ENCODE measurements at places on chromosomes 11 and 22.

DNA sequence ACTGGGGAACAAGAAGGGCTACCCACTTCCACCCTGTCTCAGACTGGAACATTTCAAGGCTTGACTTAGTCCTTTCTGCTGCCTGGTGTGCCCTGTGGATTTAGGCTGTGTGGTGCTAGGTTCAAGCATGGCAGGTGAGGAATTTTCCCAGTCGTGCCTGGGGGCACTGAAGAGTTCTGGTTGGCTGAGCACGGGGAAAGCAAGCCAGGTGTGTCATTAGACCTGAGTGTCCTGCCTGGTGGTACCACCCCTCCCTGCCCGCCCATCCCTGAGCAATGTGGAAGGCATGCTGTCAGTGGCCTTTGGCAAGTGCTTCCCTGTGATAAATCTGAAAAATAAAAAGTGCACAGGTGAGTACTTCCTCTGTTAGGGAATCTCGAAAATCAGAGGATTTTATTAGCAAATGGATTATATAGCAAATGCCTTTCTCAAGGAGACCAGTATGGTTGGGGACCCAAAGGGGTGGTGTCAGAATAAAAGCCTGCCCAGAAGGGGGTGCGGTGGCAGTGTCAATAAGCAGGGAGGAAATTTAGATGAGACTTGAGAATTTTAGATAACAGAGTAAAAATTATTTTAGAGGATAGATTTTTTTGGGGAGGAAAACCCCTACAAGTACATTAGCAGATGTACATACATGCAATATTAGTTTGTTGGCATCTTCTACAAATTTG, 22.8 kb downstream of the TEAD1 start:
- no peak for DNase-seq

GRCh38 chr11:19605520-19606371, 106.9 kb upstream of the NAV2 start:
- DNase-seq = peak; percentile 81

- peak; percentile 43 for DNase-seq
Observed at GRCh38 chr11:64877390-64878222, 815 bp downstream of the EHD1 start.

DNA sequence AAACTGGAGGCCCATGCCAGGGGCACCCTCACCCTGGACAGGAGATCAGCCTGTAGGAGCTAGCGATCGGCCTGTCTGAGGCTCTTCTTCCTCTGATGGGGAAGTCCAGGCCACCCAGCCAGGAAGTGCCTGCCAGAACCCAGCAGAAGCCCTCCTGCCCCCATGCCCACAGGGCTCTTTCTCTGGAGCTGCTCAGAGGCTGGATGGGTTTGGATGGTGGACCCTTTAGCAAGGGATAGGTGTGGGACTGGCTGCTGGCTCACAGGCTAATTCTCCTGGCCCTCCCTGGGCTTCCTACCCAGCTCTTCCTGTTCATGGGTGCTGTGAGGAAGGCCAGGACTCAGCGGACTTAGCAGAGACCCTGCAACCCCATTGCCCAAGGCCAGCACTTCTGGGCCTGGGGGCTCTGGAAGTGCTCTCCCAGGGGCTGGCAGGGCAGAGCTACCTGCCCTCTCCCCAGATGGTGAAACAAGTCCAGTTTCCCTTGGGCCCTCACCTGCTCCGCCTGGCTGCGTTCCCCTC, 7.6 kb downstream of the FXYD2 start:
- DNase-seq = no peak

DNA sequence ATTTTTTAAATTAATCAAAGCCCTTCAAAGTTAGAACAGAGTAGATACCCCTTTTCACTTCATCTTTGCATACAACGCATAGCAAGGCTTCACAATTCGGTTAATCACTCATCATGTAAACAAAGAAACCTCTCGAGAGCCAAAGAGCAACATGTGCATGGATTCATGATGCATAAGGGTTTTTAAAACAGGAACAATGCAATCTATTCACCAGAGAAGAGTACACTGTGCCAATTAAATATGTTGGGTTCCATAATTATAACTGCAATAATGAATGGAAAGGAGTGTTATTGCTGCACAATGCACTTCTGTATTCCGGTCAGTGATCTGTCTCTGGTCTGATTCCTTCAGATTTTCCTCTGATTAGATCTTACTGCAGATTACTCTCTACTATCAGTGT, 45.3 kb downstream of the CADM1 start:
- no peak for DNase-seq

DNA sequence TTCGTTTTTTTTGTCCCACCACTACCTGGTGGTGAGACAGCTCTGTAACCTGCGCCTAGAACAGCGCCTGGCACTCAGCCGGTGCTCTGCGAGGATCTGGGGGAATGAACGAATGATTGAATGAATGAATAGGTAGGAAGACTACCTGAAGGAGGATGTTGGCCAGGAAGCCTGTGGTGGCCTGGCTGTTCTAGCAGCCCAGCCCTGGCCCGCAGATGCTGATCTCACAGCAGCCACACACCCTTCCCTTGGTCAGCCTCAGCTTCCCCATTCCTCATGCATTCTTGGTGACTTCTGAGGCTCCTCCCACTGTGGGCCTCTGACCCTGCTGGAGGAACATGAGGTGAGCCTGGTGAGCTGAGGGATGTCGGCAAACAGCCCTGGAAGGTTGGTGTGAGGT, 3.7 kb downstream of the TRPM5 start:
- no peak for DNase-seq

DNA sequence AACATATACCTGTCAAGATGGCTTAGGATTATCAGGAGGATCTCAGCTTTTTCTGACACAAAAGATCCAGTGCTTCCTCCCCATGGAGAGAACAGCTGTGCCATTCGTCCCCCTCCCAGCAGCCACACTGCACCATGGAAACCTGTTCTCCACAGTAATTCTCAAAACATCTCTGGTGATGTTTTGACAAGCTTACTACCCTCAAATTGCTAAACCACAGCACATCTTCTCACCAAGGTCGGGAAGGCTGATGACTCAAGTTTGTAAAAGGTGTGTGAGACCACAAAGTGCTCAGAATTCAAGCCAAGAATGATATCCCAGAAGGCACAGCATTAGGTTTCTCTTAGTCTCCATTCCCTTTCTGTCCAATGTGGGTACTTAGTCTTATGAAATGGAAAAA, 3.9 kb upstream of the RAB38 start:
- DNase-seq = no peak

DNA sequence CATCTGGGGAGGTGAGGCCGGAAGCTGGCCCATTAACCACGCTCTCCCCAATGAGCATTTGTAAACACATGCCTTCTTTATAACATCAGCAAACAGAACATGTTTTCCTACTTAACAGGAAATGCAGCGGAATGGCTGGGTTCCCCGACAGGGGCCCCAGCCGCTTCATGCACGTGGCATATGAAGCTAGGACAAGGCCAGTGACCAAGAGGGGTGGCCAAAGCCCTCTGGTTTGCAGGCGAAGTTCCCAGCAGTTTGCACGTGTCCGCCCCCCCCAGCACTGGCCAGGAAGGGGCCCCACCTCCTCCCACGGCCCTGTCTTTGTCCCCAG, 38.7 kb upstream of the LINC01488 start:
- DNase-seq = peak; percentile 71

DNA sequence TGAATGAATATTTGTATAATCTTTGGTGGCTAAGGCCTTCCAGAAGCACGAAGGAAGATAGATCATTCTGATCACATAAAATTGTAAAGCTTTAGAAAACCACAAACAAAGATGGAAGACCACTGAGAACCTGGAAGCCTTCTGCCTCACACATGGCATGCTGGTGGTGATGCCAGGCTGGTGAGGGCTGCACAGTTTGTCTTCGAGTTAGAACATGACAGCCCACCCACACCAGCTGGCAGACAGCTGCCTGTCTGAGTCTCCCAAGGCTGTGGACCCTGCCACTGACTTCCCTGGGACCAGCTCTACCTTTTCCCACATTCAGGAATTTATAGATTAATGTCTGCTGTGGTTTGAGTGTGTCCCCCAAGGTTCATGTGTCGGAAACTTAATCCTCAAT, 48.8 kb upstream of the B3GAT1 start:
- DNase-seq = no peak

- no peak for DNase-seq
Observed at GRCh38 chr11:726278-727220, 20.5 kb downstream of the EPS8L2 start.

- DNase-seq = no peak
Observed at GRCh38 chr11:2272946-2273280, 2.5 kb upstream of the ASCL2 start.

GRCh38 chr11:83007909-83008580, 63.7 kb downstream of the RAB30 start:
- no peak for DNase-seq

DNA sequence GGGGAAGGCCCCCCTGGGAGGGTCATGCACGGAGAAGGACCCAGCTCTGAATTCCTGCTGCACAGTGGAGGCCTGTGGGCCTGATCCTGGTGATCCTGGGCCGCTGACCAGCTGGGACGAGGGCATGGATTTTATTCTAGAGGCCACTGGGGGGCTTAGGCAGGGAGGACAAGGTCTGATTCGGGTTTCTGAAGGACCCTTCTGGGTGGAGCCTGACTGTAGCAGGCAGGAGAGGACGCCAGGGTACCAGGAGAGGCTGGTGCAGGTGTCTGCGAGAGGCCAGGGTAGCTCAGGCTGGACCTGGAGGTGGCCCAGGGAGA, 31.3 kb downstream of the MPPED1 start:
- DNase-seq = no peak

All from GM03348 (cell line).